Stimulated activated CD8-positive, alpha-beta memory T cell treated with anti-CD3 and anti-CD28 coated beads, Interleukin-2, amount 100 ng/mL, for 48 hours (primary cell): ENCODE measurements at places on chromosomes 12 and 14.

DNA sequence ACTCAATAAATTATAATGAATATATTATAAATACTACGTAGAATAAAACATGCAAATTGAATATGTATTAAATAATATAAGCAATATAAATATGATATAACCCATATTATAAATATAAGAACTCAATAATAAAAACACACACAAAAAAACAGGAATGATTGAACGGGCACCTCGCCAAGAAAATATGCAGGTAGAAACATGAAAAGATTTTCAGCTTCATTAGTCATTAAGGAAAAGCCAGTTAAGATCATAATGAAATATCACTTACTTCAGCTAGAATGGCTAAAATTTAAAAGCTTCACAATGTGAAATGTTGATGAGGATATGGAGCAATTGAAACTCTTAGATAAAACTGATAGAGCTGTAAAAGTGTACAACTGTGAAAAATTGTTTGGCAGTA lies 17.8 kb upstream of the SEL1L start:
- no peak for DNase-seq

GRCh38 chr14:105375635-105376057 lies 22.7 kb upstream of the TEX22 start:
- peak; percentile 30 for DNase-seq

DNA sequence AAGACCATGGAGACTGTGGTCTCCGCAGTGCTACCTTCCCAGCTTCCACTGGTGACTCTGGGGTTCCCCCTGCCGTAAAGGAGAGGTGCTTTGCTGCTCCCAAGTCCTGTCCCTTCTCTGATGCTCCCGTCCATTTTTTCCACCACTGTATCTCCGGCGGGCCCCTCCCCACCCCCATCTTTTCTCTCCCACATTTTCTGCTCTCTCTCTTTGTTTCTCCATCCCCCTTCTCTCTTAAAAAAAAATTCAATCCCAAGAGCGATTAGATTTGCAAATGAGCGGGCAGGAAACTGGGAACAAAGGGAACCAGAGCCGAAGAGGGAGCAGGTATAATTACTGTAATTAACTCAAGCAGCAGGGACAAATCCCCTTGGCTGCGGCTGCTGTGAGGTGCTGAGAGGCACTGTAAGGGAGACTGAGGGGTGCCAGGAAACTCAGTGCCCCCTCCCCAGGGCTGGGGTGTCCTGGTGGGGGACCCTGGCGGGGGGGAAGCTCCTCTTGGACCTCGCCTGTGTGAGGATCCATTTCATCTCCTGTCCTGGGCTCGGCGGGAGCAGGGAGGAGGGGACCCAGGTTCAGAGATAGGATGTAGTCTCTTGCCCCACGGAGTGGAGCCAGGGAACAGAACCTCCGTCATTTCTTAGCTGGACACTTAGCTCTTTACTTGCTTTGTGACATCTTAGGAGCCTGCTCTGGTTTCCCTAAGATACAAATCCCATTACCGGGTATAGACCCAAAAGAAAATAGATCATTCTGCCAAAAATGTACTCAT lies 140.4 kb upstream of the NRXN3 start:
- DNase-seq: no peak

DNA sequence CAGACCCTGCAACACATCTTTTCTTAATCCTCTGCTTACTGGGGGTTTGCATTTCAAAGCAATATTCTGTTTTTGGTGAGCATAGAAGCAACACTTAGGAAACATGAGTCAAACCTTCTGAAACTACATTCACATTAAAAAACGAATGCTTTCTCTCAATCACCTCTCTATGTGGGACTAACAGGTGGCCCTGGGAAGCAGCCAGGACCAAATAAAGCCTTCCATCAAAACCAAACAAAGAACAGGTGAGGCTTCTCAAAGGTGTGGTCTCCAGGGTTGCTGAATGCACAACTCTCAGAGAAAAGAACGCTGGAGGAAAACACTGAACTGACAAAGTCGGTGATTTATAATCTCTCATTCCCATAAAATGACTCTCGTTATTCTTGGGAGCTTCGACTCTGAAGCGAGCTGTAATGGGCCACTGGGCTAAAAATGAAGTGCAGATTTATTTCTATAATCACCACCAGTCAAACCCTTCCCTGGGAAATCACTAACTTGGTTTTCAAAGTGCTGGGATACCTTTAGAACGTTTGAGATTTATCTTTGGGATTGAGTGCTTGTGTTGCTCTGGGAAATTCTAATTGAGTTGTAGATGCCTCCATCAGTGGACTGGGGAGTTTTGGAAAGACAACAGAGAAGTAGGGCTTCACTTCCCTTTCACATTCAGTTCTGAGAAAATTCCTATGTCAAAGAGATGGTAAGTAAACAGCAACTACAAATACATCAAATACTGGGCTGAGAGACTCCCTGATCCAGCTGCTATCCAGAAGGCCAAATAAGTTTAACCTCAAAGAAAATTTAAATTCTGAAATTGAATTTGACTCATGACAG lies 262.0 kb upstream of the TMPO start:
- DNase-seq: no peak

DNA sequence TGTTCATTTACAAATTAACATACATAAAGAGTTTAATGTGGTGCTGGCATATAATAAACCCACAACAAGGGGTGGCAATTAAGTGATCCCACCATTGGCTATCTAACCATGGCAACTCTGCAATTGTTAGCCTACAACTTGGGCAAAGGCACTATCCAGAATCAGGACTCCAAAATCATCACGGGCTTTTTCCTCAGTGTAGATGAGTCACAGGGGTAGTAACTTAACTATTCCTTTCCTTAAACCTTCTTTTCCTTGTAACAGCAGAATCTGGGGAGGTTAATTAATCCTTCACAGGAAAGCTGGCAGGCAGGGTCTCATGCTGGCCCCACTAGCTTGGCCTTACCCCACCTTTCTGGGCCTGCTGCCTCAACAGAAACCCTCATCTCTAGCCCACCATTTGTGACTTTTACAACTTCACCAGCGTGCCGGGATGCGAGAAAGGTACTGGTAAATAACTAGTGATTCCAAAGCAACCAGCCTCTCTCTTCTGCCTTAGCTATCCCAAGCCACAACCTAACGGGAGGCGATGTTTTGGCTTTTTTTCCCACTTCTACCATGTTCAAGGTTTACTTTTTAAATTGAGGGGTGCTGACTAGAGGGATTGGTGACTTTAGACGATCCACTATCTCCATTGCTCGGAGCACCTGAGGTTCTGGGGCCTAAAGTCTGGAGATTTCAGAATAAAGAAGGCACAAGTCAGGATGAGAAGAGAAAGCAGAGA lies 744 bp downstream of the ATP5MC2 start:
- DNase-seq: no peak

DNA sequence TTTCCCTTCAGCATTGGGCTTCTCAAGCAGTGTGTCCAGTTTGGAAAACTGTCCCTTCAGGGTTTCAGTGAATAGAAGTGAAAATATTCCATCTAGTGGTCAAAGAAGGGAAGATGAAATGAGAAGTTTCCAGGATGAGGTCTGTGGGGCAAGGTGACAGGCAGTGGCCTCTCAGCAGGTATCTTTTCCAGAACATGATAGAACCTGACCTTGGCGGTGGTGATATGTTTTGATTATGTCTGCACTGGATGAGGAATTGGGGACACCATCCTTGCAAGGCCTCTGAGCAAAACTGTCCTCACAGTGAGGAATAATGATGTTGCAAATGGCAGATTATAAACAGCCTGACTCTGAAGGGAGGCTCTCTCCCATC lies 4.7 kb downstream of the GPX2 start:
- DNase-seq: no peak

DNA sequence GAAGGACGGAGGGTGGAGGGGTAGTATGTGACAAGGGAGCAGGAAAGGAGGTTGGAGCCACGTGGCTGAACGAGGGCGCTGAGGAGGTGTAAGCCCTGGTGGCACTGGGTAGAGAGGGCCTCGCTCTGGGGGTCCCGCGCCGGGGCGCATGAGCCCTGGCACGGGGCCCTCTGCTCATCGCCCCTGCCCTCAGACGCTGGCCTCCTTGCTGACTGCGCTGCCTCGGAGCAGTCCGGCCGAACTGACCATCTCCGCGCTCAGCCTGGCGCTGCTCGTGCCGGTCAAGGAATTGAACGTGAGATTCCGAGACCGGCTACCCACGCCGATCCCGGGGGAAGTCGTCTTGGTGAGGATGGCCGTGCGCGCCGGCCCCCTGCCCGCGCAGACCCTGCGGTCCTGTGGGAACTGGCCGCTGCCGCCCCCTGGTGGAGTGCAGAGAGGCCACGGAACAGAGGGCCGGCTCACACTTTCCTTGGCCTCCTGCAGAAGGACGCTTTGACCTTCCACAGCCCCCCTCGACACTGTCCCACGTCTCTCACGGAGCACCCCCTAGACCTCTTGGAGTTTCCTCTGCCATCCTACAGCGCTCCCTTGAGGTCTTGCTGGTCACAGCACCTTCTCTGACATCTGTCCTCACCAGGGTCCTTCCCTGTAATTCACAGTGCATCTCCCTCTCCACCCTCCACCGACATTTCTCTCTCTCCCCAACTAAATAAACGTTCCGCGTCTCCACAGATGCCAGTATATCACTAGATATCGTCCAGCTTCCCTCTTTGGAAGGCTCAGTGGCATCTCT lies 10.5 kb downstream of the ARHGEF25 start:
- peak; percentile 59 for DNase-seq

DNA sequence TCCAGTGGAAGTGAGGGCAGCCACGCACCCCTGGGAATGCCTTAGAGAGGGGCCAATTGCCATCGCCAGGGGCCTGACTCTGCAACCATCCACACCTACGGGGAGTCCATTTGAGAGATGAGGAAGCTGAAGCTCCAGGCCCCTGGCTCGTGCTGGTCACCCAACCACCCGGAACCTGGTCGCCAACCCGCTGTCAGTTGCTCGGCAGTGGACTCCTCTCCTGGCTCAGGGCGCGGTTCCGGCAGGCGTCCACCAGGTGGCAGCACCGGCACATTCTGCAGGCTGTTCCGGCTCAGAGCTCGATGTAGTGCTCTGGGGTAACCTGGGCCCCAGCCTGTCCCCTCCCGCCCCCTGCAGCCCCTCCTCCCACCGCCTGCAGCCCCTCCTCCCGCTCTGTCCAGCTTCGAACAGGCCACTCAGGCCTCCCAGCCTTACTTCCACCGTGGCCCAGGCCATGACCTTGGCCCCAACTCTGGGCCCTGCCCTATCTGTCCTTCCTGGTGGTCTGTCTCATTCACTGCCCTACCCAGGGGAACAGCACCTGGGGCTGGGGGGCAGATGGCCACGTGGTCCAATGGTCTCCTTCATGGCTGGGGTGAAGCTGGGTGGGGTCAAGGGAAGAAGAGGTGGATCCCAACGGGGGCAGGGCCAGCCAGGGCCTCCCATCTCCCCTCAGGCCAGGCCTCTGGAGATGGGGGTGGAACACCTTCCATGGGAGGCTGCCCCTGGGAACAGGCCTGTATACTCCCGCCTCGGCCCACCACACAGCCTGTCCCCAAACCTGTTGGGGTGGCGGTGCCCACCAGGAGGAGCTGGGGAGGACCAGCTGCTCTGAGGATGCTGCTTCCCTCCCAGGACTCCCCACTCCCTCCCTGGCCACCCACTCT lies 15.7 kb downstream of the SIVA1 start:
- peak; percentile 89 for DNase-seq

DNA sequence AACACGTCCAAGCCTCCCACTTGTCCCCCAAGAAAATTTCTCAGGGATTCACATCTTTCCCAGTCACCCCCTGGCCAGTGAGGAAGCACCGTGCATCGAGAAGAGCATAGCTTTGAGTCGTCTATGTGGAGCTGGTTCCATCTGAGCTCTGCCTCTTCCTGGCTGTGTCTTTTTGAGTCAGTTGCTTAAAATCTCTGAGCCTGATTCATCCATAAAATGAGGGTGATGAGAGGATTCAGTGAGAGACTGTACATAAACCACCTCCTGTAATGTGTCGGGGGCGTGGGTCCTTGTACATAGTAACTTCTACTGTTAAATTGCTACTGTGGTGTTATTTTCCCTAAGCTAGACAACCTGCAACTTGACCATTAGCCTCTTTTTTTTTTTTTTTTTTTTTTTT lies 13.8 kb downstream of the CD9 start:
- no peak for DNase-seq

DNA sequence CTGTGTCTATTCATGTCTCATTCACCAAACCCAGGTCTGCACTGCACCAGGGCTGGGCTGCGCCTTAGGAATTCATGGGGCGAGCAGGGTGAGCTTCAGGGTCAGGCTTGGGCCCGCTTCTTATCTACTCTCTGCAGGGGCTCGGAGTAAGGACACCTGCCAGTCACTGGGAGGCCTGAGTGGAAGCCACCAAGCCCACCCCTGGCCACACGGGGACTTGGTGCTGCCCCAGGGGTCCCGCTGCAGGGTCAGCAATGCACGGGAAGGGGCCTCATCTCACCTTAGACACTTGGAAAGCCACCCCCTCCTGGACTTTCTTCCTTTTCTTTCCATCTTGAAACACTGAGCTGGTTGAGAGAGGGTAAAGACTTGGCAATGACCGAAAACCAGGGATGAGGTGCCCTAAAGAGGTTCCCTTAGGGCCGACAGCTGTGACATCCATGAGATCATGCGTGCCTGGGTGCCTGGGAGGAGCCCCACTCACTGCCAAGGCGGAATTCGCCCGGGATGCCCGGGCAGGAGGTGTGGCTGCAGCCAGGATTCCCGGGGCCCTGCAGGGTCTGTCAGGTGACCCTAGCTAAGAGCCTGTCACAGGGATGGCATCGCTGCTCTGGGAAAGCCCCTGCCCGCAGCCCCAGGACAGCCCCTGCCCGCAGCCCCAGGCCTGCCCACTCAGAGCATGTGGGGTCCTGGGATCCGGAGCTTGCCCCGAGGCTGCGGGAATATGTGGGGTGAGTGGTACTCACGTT lies 45.5 kb upstream of the EML1 start:
- DNase-seq: no peak

DNA sequence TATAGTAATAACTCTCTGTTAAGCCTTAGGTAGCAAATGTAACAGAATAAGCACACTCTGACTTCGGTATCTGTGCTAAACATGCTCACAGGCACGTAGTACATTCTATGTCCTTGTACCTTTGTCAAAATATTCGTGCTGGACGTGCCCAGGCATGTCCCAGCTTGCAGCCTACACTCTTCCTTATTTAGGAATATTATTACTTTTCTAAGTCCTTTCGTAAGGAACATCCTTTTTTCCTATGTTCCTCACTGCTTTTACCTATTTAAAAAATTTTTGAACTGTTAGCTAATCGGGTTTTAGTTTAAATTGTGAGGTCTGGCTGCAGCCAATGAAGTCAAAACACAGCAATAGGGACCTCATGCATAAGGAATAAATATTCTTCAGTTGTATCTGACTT lies 24.1 kb upstream of the UBC start:
- DNase-seq: no peak

DNA sequence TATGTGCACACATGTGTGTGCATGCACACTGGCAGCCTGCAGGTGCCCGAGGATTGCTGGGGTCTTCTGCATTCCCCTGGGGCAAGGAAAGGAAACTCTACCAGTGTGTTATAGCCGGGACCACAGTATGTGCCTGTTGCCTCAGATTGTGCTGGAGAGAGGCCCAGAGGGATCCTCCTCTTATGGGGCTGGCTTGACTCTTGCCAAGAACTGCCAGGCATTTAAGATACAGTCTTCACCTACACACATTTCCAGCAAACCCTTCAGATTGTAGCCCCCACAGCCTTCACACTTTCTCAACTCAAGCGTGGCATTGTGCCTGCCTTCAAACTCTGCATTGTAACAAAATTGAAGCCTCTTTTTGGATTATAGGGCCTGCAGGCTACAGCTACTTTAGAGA lies 176.7 kb upstream of the DYRK2 start:
- DNase-seq: no peak

- DNase-seq: no peak
These were observed 28.4 kb upstream of the GAS2L3 start for GRCh38 chr12:100545092-100545491.
